ENCODE measurements at places on chromosomes 6 and 20.

DNA sequence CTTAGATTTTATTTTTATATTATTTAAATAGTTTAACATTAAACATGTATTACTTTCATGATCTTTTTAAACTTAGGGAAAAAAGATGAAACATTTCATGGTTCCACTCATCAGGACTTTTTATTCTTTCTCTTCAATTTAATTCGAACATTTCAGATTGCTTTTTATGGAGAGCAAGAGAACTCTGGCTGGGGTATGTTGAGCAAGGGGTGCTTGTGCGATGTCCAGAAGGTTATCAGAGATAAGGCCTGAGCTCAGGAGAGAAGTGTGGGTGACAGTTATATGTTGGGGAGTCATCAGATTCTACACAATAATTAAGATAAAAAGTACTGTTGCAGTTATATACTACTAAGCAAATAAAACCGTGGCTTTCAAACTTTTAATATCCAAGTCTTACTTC, 37.5 kb downstream of the FKBP5 start:
- no peak for DNase-seq

DNA sequence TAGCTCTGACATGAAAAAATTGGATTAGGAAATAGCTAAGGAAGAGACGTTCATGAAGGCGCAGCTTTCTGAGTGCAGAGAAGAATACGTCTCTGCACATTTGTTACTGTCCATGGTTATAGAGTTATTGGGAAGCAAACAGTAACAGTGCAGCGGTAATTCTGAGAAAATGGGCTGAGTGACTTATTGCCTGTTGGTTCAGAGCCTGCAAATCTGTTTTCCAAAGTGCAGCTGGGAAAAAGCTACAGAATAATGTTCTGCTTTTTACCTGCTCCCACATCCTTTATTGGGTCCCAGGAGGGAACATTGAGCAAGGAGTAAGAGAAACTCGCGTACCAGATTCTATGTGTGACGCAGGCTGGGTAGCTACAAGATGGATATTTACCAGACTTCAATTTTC, 160.2 kb downstream of the BTBD3 start:
- no peak for DNase-seq

GRCh38 chr20:1364106-1364505, 28.7 kb downstream of the FKBP1A start:
- DNase-seq, result no peak

DNA sequence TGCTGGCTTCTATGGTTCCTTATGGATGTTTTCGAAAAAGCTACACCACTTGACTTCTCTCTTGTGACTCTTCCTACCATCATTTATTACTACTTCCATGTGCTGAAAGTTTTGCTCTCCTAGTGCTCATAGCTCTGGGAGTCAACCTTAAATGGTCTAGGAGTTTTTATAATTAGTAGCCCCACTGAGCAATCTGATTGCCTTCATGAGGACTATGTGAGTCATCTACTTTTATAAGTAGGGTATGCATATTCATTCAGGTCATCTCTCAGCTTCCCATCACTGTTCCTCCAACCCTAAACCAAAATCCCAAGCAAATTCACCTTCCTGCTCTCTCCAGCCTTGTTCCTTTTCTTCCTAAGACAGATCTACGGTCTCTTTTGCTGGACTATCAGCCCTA, 17.4 kb upstream of the FAXC start:
- no peak for DNase-seq

DNA sequence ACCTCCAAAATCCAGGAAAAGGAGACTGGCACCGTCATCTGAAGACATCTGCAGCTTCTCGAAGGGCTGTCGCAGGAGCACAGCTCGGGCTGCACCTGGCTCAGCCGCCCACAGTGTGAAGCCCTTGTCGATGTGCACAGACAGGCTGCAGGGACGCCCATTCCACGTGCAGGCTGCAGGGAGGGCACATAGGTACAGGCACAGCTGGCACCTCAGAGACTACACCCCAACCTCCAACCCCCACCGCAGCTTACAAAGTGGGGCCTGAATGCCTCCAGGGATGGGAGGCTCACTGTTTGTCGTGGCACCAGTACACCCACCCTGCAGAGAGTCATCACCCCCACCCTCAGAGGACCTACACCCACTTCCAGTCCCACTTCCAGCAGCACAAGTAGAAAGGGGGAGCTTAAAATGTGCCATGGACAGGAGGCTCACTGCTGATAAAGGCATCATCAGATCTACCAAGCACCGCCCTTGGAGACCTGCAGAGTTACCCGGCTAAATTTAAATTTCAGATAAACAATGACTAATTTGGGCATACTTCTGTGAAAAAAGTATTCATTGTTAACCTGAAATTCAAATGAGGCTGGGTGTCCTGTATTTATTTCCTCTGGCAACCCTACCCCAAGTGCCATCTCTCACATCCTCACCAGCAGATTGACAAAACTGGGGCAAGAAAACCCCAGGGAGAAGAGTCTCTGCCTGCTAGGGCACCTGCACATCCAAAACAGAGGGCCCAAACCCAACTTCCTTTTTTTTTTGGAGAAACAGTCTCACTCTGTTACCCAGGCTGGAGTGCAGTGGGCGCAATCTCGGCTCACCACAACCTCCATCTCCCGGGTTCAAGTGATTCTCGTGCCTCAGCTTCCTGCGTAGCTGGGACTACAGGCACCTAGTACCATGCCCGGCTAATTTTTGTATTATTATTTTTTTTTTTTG, 7.7 kb upstream of the CDK5RAP1 start:
- DNase-seq, result no peak

DNA sequence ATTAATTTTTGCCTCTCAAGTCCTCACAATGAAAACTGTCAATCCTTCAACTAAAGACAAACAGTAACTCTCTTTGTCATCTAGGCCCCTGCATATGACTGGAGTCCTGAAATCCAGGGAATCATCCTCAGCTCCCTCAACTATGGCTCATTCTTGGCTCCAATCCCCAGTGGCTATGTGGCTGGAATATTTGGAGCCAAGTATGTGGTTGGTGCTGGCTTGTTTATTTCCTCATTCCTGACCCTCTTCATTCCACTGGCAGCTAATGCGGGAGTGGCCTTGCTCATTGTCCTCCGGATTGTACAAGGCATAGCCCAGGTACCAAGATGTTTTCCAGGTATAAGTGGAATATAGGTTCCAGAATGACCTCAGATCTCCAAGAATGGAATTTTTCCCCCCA, 15.4 kb downstream of the SLC17A4 start:
- no peak for DNase-seq

DNA sequence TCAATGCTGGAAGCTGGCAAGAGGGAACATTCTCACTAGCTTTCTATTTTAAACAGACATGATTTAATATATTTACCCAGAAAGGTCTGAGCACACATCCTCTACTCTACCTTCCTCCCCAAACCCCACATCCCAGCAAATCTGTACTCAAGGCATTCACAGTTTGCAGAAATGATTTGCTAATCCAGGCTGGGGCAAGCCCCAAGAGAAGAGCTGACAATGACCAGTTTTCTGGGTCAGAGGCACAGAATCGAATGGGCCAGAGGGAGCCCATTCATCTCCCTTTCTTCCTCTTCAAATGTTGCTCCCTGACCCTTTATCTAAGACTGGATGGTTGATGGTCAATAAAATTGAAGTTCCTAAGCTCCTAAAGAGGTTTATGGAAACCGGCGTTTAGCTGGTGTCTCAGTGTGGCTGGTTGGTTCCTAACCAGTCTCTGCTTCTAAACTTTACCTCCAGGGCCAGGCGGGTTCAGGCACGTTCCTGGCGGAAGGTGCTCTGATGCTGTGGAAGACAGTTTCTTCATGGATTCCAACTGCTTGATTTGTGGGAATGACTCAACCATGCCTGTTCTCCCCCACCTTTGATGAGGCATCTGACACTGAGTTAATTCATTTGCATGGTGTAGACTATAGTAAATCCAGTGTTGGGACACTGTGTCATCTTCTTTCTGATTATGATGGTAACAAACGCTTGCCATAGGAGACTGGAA, 96.4 kb upstream of the IYD start:
- peak; percentile 99 for DNase-seq

- DNase-seq, result no peak
Observed at GRCh38 chr6:133353061-133353460, 111.9 kb downstream of the EYA4 start.

DNA sequence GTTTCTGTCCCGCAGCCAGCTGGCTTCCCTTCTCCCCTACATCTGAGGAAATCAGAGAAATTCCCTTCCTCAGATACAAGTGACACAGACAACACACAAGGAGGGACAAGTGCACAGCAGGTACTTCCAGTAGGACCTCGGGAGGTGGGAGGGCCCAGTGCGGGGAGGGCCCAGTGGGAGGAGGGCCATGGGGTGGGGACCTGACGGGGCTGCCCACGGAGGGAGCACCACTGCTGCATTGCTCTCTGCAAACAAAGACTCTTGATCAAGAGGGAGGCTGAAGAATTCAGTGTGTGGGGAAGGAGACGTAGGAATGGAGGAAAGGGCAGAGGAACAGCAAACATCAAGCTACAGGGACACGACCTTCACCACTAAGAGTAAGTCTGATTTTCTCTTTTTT, 9.0 kb downstream of the TAP2 start:
- DNase-seq, result no peak

DNA sequence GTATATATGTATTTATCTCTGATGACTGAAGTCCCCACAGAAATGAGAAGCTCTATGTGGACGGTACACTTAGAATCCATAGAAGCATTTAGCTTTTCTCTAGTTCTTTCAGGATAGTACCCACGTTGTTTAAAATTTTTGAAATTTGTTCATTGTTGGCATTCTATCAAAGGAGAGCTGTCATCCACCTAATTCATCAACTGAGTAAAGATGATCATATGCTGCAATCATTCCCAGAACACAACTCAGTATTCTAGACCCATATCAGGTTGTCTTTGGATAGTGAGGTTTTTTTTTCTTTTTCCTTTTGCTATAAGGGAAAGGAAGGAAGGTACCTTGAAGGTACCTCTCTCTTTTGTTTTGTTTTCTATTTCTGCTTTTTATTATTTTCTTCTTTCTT, 9.3 kb downstream of the SERAC1 start:
- DNase-seq, result no peak
